ENCODE measurements at places on chromosomes 16 and 17.

DNA sequence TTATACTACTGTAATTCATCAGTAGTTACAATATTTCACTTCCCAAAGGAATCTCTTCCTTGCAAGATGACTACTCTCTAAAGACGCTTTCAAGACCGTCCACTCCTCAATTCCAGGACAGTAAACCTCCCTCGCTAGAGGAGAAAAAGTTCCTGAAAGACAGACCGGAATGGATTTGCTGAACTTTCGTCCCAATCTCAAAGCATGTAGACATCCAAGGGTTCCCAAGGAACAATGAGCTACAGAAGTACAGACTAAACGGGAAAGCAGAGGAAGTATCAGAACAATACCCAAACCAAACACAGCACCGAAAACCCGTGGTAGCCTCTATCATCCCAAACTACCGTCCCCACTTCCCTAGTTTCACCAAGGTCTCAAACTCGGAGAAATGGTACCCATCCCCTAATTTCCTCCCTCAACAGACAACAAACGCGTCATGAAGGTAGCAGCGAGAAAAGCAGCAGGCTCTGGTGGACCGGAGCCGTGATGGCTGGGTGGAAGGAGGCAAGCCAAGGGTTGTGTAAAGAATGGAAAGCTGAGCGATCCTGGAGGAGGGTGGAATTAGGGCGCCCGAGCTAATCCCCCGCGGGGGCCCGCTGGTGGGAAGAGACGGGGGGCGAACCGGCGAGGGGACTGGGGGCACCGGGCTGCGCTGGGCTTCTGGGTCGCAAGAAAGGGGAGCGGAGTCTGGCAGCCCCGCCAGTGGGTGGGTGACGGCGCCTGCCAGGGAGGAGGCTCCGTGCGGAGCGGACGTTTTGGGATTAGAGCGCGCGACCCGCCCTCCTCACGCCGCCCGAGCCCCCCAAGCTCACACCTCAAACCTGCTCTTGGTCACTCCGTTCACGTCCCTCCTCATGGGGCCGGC, 647 bp downstream of the FBXL20 start:
- no peak for DNase-seq

- no peak for DNase-seq
Observed at GRCh38 chr17:66551839-66552238, 249.4 kb downstream of the PRKCA start.

DNA sequence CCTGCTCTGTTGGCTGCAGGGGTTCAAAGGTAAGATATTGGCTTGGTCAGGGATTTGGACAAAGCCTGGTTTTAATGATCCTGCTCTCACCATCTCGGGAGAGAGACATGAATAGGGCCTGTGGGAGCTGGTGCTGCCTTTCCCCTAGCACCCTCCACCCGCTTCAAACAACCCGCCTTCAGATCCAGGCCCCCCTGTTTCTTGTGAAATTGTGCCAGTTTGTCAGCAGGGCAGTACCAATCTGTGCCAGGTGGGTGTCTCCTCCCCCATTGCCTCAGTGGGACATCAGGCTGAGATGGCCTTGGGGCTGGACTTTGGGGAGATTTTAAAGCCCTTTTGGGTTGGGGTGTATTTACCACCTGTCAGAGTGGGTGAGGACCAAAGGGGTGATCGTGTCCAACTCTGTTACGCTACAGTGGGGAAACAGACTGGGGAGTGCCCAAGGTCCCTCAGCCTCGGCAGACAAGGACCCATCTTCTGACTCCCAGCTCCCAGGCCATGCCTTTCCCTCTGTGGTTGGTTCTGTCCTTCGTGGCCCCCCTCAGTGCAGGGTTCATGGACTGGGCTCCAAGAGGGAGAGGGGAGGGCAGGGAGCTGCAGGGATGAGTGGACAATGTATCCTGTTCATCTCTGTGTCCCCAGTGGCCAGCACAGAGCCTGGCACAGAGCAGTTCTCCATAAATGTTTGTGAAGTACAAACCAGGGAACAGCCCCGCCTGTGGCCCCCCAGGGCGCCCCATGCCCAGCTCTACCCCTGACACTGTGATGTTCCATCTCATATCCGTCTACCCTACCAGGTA, 3.3 kb downstream of the ARHGAP23 start:
- no peak for DNase-seq

DNA sequence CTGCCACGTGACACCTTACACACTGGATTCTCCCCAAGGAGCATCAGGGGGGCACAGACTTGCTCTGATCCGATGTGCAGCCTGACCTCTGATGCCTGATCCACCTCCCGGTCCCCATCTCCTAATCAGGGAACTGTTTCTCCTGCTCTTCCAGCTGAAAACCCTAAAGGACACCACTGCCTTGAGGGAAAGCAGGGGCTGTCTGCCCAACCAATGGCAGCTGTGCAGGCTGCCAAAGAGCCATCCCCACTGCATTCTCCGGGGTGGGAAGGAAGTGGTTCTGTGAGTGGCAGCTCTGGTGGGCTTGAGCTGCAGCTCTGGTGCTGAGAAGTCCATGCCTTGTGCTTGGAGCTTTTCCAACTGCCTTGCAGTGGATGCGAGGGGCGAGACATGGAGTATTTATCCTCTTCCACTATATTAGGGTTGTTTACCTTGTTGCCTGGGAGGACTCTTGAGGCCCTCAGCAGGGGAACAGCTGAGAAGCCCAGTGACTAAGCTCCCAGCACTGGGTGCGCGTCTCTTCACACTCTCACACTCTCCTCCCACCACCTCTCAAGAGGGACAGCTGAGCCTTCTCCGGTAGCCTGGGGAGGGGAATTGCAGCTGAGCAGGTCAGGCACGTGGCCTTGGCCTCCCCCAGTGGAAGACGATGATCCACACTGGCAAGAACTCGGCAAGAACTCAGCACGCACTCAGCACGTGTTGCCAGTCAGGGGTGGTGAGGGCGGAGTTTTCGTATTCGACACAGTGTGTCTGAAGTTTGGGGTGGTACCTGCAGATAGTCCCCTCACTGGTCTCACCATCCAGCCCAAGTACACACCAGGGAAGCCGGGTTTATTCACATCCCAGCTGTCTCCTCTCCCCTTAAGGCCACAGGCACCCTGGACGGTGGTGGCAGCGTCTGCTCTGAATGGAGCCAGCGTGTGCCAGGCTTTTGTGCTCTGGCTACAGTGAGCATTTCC, 21.1 kb upstream of the SPATA32 start:
- DNase-seq: no peak

- no peak for DNase-seq
Observed at GRCh38 chr17:1907909-1908698, 78.3 kb downstream of the RPA1 start.

- no peak for DNase-seq
Observed at GRCh38 chr17:73617501-73617900, 26.7 kb downstream of the SDK2 start.

- no peak for DNase-seq
Observed at GRCh38 chr17:50661348-50661747, 26.7 kb downstream of the ABCC3 start.
